GM19239 (cell line): ENCODE measurements at places on chromosomes 13 and 19.

- DNase-seq, result peak; percentile 54
Measured at GRCh38 chr13:114099191-114099590, 33.2 kb downstream of the RASA3 start.

DNA sequence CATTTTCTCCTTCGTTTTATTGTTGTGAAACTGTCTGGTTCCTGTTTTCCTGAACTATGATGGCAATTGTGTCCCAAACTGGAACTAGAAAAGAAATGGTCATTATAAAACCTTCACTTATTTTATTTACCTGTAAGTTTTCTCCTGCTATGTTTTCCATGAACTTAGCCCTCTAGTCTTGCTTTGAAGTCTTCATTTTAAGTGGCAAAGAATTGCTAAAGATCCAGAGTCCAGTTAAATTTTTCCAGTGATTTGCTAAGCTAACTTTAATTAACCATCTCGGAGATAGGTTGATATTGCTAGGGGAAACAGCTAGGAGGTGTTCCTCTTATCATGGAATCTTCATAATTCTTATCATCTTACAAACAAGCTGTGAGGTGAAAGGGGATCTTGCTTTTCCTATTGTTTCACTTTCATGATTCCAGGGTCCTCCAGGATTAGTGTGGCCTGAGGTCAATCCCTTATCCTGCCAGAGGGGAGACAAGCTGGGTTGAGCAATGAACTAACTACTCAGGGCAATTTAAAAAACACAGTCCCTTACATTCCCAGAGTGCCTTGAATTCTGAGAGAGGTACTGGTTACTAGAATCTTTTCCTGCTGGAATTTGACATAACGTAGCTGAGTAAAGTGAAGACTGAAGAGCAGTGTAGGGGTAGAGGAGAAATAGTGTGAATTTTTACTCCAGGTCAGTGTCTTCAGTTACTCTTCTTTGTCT lies 112.5 kb downstream of the ESD start:
- DNase-seq, result no peak

DNA sequence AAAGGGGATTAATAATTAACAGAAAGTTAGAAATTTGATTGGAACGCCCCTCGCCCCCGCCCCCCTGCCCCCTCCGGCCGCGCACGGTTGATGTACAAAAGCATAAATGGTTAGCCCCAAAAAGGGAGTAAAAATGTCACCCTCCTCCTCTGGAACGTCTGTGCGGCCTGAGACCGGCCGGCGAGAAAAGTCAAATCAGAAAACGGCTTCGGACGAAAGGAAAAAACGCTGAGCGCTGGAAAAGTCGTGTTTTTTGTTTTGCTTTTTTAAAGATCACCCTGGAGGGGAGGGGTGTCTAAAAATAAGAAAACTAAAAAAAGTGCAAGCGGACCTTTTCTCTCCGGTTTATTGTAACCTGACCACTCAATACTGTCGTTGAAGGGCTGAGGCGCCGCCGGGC lies 13.2 kb downstream of the MEX3D start:
- no peak for DNase-seq

GRCh38 chr13:111912991-111913760 lies 153.8 kb upstream of the SOX1 start:
- DNase-seq, result no peak

- DNase-seq, result no peak
Measured at GRCh38 chr19:52724701-52725514, 9.9 kb downstream of the ZNF611 start.

- no peak for DNase-seq
Measured at GRCh38 chr13:67554746-67555452, 324.8 kb upstream of the PCDH9 start.

GRCh38 chr19:49422407-49423070 lies 702 bp downstream of the PTH2 start:
- DNase-seq, result no peak

DNA sequence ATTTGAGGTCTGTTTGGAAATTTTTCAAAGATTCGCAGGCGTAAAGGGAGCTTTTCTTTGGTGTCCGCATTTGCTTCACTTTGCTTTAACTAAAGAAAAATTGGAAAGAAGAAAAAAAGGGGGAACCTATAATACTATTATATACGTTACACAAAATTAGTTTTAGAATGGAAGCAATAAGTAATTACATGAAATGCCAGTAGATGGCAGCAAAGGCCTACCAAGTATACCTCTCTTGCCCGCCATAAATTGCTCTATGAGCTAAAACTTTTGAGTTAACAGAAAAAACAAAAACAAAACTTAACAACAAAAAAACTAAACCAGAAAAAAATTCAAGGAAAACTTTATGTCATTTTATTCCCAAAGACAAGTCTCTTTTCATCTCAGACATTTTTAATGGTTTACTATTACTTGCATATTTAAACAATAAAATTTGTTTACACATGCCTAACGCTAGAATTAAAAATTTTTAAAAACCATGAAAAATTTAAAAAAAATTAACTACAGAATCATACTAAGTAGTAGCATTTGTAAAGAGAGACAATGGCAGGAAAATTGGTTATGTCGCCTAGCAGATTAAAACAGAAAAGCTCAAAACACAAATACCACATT lies 271.4 kb downstream of the NALCN start:
- DNase-seq, result peak; percentile 9

DNA sequence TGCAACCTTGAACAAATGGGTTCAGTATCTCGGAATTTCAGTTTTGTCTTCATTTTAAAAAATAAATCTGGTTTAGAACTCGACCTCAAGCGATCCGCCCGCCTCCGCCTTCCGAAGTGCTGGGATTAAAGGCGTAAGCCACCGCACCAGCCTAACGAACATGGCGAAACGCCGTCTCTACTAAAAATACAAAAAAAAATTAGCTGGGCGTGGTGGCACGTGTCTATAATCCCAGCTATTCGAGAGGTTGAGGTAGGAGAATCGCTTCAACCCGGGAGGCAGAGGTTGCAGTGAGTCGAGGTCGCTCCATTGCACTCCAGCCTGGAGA lies 571 bp downstream of the ZNF302 start:
- DNase-seq, result no peak
